ENCODE measurements at places on chromosomes 1 and 21.

DNA sequence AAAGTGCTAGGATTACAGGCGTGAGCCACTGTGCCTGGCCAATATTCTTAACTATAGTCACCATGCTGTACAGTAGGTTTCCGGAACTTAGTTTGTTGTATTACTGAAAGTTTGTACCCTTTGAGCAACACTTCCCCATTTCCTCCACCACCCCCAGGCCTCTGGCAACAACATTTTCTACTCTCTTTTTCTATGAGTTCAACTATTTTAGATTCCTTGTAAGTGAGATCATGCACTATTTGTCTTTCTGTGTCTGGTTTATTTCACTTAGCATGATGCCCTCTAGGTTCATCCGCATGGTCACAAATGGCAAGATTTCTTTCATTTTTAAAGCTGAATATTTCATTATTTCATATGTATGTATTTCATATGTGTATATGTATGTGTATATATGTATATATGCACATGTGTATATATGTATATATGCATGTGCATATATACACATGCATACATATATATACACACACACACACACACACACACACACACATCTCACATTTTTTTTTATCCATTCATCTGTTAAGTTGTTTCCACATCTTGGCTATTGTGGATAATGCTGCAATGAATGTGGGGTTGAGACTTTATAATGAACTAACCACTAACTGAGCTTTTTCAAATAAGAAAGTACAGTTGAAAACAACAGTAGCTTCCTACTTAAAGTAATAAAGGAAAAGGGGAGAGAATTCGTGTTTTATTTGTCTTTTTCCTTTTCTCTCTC, 256.8 kb upstream of the C1orf105 start:
- DNase-seq, result no peak

DNA sequence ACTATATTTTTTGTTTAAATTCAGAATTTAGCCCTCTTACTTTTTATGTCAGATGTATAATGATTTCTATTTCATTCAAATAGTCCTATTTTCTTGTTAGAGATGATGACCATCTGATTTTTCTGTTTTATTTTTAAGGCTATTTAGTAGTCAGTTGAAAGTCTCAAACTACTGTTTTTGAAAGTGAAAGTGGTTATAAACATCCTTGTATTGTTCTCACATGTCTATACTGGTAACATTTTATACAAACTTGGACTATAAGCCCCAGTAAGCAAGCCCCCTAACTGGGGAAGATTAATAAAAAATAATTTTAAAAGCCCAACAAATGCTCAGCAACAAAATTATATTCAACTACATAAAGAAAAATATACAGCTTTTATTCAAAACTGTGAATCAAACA, 271.3 kb upstream of the RGS18 start:
- no peak for DNase-seq

DNA sequence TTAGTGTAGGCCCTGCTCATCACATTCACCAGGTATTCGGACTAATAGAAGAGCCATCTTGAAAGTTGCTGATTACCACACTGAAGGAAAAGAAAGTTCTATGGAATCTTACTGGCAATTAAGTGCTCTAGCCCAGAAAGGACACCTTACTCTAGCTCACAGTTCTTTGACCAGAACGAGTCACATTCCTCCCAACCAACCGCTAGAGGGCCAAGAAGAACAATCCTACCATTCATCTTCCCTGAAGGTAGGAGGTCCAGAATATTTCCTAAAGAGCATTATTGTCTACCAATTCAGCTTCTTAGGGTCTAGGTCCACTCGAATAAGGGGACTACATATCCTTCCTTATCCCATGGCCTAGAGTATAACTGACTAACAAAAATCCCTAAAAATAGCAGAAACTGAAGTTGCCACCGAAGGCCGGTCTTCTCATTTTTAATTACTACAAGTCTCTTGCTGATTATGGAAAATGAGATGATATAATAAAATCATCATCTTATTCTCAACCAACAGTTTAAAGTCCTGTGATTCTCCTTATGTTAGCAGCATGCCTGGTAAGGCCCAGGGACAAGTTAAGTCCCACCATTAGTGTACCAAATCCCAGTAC, 2.7 kb upstream of the FMO1 start:
- peak; percentile 24 for DNase-seq

DNA sequence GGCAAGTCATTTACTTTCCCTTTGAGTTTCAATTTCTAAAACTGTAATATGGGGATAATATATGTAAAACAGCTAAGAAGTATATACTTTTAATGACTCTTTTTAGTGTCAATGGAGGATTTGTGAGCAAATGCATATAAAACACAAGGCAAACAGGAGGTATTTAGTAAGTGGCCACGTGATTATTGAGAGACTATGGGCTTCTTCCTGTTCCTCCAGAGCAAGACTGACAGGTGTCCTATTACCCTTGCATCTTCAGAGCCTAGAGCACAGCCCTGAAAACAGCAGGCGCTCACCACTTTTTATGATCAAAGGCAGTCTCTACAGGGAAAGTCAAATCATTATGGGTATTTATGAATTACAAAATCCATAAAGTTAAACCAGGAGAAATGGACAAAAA, 941 bp upstream of the ROR1 start:
- DNase-seq, result no peak

DNA sequence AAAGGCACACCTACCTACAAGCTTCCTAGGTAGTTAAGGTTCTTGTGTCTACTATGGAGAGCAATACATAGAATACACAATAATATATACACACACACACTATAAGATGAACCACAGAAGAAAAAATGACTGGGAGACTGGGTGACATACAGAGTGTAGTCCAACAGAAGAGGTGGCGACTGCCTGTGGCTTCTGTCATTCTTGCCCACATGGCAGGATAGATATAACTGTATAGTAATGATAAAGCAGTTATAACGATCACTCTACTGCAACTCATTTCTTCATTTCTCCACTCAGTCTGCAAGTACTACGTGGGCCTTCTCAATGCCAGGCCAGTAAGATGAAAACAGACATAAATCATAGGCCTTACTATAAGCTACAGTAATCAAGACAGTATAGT, 113.8 kb upstream of the EDN2 start:
- DNase-seq, result no peak

DNA sequence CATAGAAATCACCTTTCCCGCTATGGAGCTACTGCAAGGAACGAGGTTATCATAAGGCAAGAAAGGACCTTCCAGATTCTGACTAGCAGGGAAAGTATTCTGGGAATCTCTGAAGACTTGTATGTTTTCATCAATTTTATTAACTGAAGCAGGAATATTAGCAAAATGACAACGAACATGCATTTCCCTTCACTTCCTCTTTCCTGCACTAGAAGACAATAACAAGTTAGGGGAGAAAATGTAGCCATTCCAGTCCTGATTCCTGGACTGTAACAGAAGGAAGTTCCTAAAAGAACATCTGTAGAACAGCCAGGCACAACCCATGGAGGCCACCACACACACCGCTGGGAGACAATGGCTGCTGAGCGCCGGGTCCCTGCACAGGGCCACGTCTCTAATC, 106.8 kb downstream of the RAVER2 start:
- DNase-seq, result no peak

GRCh38 chr21:17611414-17612022, 1.2 kb downstream of the BTG3 start:
- DNase-seq, result peak; percentile 80

GRCh38 chr21:31520561-31521098, 138.9 kb upstream of the SOD1 start:
- no peak for DNase-seq

DNA sequence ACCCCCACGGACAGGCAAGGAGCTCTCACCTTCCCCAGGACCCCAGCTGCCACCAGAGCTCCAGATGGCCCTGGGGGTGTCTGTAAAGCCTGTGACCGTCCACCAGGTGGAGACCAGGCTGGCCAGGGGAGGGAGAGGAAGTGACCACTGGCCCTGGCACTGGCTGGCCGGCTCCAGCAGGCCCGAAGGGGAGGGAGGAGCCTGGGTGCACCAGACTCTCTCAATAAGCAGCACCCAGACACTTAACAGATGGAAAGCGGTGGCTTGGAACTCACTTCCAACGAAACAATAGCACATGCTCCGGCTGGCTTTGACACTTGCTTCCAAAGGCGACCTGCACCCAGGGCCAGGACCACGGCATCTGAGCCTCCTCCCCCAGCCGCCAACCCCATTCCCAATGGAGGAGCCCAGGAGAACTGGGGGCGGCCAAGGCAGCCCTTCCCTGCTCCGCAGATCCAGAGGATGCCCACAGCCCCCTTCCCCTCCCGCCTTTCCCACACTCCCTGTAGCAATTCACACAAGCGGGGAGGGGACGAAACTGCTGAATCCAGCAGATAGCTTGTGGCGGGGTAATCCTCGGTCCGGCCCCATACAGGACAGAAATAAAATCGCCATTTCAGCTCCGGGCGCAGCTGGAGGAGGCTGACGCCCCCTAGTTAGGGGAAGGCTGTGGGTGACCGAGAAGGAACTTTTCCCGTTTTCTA, 742 bp upstream of the PDE9A start:
- no peak for DNase-seq

DNA sequence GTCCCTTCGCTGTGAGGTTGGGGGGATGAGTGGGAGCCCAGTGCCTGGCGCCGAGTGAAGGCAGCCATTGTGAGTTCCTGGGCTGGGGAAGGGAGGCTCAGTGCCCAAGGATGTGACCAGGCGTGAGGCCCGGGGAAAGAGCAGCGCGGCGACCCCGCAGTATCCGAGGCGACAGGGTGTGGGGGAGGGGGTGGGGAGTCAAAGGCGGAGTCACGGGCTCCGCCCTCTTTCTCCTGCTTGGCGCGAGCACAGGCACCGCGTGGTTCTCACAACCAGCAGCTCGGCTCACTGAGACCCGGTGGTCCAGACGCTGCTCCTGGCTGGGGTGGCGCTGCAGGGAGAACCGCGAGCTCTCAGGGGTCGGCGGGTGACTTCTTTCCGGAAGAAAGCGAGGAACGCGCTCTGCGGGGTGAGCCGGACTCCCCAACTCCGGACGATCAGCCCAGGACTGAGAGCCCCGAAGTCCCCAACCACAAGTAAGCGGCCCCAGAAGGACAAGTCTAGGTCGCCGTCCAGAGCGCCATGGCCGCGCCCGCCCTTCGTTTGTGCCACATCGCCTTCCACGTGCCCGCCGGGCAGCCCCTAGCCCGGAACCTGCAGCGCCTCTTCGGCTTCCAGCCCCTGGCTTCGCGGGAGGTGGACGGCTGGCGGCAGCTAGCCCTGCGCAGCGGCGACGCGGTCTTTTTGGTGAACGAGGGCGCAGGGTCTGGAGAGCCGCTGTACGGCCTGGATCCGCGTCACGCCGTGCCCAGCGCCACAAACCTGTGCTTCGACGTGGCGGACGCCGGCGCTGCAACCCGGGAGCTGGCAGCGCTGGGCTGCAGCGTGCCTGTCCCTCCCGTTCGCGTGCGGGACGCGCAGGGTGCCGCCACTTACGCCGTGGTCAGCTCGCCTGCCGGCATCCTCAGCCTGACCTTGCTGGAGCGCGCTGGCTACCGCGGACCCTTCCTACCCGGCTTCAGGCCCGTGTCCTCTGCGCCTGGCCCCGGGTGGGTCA, at the start of gene HPDL:
TSS of gene HPDL (plus strand) at position 269 of the 997 bp plus-strand sequence. CDS start at position 523, 254 bp downstream.
- DNase-seq, result no peak

- DNase-seq, result no peak
Observed at GRCh38 chr1:226047495-226047894, 15.0 kb upstream of the H3-3A start.

DNA sequence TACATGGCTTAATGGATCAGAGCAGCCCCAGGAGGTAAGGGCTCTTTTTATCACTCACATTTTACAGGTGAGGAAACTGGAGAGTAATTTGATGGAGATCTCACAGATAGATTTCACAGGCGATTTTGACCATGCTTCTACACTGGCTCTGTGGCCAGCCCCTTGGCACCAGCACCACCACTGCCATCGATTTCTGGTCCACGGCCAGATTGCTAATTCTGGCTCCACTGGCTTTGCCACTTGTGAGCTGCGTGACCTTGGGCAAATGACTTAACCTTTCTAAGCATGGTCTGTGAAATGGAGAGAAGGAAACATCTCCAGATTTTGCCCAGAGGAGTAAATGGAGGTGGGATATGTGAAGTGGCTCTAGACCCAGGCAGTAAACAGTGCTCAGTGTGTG, 32.6 kb downstream of the KCNC4 start:
- no peak for DNase-seq

DNA sequence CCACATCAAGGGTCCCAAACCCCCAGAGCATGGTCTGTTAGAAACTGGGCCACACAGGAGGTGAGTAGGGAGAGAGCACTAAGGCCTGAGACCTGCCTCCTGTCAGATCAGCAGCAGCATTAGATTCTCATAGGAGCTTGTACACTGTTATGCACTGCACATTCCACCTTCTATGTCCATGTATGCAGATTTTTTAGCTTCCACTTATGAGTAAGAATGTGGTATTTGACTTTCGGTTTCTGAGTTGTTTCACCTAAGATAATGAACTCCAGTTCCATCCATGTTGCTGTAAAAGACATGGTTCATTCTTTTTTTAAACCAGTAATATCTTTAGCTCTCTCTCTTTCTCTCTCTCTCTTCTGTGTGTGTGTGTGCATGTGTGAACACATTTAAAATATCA, 663 bp upstream of the GBP6 start:
- no peak for DNase-seq

DNA sequence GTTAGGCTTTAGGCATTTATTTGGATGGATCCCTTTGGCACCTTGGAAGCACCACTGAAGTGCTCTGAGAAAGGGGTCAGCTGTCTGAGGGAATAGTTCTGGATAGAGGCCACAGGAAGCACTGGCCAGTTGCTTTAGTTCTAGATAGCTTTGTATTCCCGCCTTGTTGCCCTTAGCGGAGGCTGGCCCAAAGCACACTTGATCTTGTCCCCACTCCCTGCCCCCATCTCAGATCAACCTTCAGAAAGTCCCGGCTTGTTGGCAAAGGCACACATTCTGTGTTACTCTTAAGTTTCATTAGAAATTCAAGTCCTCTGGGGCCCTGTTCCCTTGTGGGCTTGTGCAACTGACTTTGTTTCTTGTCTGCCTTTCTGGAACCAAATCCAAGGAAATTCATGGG, 15.2 kb upstream of the NBL1 start:
- DNase-seq, result no peak

- peak; percentile 89 for DNase-seq
Observed at GRCh38 chr1:37945743-37946702, 830 bp downstream of the INPP5B start.

DNA sequence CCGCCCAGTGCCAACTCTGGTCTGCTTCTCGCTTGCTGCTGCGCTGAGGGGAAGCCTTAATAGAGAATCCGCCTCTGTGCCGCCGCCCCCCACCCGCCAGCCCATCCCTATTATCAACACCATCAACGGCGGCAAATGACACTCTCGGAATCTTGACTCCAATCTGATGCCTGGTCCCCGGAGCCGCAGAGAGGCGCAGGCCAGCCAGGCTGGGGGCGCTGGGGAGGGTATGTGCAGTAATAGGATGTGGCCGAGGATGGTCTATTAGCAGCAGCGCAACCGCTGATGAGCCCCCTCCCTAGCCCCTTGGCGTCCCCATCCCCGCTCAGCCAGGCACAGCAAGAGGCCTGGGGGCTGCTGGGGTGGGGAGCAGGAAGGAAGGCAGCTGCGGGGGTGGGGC, 15.1 kb upstream of the DMBX1 start:
- DNase-seq, result no peak
